ENCODE measurements at places on chromosomes 4 and X. TPM values are rescaled to one million over a fixed set of nuclear protein-coding genes. Genes with fewer than 3 reads are reported as not detected.

DNA sequence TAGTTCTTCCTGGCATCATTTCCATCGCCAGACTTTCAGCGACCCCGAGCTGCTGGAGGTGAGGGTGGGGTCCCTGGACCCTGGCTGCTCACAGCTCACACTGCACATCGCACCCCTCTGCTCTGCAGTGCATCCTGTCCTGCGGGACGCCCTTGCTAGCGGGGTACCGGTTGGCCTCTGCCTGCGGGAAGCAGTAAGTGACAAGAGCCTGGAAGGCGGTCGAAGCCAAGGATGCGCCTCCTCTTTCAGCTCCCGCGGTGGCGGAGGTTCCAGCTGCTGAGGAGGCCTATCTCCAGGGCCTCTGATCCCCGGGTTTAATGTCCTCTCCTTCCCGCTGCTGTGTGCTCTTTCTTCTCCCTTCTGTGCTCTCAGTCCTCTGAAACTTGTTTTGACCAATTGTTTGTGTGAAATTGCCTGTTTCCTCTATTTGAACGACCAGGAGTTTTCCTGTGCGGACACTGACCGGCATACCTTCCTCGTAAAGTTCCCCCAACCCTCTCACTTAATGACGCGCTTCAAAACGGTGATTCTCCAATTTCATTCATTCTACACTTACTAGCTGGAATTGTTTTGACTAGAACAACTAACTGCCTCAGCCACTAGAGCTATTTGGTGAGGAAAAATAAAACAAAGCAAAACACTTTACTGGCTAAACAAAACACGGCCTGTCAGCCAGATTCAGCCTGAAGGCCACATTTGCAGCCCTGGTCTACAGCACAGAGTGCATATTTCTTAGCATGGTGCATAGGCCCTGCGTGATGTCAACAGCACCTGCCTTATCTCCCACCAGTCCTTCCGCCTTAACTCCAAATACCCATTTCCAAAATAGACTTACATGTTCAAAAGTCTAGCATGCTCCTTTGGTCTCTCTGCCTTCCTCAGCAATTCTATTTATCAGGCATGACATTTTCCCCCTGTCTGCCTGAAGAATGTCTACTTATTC, 28.0 kb downstream of the MGAT4D start:
- no peak for DNase-seq

DNA sequence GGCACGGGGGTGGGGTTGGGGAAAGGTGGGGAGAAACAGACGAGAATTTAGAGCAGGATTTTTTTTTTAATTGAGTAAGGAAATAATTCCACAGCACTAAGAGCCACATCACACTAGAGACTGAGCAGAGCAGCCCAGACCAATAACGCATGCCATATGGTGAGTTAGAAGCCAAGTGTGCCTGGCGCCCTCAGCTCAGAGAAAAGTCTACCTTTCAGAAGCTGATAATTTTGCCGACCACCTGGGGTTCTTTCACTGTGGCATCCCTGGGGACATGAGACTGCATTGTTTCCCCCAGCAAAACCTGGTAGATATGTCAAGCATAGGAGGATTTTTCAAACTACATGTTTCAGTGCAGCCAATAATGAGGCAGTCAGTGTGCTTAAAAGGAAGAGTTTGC, 516.8 kb downstream of the SMARCA1 start:
- no peak for DNase-seq

- DNase-seq, result no peak
These were observed 84.5 kb downstream of the GATB start for GRCh38 chr4:151676301-151676700.

GRCh38 chrX:330726-331150, 12.1 kb upstream of the GTPBP6 start:
- peak; percentile 14 for DNase-seq

GRCh38 chr4:176300036-176300435, 19.7 kb upstream of the SPCS3 start:
- DNase-seq, result no peak

DNA sequence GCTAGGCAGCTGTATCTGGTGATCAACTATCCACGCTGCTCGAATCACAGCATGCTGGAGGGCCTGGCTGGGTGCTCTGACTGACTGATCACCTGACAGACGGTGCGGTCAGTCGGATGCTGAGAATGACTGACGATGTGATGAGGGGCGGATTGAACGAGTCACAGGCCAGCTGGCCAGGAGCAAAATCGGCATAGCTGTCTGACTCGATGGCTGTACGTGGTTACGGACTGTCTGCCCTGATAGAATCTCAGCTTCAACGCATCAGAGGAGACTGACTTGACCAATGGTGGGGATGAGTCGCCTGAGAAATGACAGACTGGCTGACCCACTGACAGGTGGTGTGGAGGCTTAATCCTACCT, 1.0 kb upstream of the SUV39H1 start:
- no peak for DNase-seq

- DNase-seq, result no peak
These were observed 169.0 kb downstream of the RAPGEF2 start for GRCh38 chr4:159271856-159272255.

DNA sequence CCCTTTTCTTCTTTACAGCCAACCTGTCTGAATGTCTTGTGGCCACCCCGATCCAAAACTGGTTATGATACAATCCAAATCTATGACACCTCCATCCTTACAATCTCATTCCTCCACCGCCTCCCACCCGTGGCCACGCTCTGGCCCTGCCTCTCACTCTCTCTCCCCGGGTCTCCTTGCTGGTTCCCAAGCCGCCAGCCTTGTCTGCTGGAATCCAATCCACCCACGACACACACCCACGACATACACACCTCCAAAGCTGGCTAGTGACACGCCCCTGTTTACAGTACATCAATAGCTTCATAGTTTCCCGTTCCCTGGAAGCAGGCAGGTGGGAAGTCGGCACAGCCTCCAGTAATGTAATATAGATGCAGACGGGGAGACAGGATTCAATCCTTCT, 99.0 kb downstream of the WFS1 start:
- DNase-seq, result no peak

GRCh38 chr4:154292589-154292988, 199.0 kb downstream of the DCHS2 start:
- DNase-seq, result no peak

GRCh38 chrX:135170877-135171519, at the start of gene CT55:
Gene CT55 (minus strand): TSS chrX:135171398. CDS start chrX:135171171, 227 bp downstream.
- no peak for DNase-seq

DNA sequence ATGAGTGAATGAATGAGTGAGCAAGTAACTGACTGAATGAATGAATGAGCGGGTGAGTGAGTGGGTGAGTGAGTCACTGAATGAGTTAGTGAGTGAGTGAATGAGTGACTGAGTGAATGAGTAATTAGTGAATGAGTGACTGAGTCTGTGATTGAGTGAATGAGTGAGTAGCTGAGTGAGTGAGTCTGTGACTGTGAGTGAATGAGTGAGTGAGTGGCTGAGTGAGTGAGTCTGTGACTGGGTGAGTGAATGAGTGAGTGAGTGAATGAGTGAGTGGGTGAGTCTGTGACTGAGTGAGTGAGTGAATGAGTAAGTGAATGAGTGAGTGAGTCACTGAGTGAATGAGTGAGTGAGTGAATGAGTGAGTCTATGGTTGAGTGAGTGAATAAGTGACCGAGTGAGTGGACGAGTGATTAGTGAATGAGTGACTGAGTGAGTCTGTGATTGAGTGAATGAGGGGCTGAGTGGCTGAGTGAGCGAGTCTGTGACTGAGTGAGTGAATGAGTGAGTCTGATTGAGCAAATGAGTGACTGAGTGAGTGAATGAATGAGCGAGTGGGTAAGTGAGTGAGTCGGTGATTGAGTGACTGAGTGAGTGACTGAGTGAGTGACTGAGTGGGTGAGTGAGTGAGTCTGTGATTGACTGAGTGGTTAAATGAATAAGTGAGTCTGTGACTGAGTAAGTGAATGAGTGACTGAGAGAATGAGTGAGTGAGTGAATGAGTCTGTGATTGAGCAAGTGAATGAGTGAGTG, 223.0 kb upstream of the PSAPL1 start:
- DNase-seq, result no peak

DNA sequence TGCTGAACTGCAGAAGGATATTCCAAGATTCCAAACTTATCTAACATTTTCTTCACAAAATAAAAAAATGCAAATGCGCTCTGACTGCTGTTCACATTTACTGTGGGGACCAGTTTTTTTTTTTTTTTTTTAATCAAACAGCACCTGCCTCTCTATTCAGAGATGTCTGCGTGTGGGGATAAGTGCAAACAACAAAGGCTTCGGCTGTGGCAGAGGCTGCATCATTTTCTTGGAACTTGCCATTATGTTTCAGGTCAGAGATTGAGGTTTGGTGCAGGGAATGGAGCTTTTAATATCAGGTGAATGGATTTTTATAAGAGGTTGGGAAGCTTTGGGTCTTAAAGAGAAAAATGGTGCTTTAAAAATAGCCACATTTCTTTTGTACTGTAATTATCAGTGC, 78.2 kb upstream of the TET2 start:
- DNase-seq, result no peak

- DNase-seq, result peak; percentile 44
These were observed 212.4 kb upstream of the TTC29 start for GRCh38 chr4:147157860-147158701.

The TACR3 gene
- not detected for total RNA-seq

The INTU gene
- 1.4 TPM for total RNA-seq

The HERC5 gene
- total RNA-seq, result 1.9 TPM

The PDLIM3 gene
- 16.6 TPM for total RNA-seq

The CD38 gene
- 0.74 TPM for total RNA-seq

The TNIP3 gene
- total RNA-seq, result not detected

The LIMCH1 gene
- 8.3 TPM for total RNA-seq

The PAGE1 gene
- not detected for total RNA-seq

The ADAMTS3 gene
- total RNA-seq, result 0.16 TPM

Measured in right lobe of liver (tissue), 6 donors.